ENCODE measurements at places on chromosomes 4 and X.

GRCh38 chr4:83556006-83556707 is 20.2 kb downstream of the GPAT3 start:
- no peak for DNase-seq

GRCh38 chr4:632926-633325 is 7.6 kb downstream of the PDE6B start:
- DNase-seq, result no peak

- DNase-seq, result no peak
Measured at GRCh38 chr4:2141022-2141761, 82.1 kb downstream of the NAT8L start.

GRCh38 chr4:127896069-127896468 is 15.4 kb downstream of the PLK4 start:
- no peak for DNase-seq

DNA sequence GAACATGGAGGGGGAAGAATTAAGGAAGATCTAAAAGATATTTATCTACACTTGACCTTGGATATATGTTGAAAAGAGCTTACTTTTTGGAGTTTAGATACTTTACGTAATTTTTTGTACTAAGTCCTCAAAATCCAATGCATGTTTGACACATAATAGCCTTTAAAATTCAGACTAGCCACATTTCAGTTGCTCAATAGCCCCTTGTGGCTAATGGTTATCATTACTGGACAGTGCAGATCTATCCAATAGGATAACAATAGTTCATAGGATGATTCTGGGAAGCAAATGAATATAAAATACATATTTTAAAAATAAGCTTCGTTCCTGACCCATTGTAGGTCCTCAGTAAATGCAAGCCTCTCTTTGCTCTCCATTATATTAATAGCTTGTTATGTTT is 13.8 kb downstream of the AP1AR start:
- no peak for DNase-seq

DNA sequence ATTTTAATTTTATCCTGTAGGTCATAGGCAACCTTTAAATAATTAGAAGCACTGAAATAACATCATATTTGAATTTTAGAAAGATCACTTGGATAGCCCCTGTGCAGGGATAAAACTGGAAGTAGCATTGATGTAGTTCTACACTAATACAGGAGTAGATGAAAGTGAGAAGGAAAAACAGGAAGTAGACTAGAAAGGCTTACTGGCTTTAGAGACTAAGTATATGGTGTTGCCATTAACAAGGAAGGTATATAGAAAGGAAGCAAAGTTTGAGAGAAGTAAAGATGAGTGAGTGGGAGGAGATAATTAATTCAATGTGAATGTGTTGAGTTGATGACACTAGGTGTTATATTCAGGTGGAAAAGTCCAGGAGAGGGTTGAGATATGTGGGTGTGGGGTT is 73.1 kb upstream of the EPGN start:
- DNase-seq, result no peak

GRCh38 chrX:47186096-47186740 is 7.4 kb upstream of the UBA1 start:
- no peak for DNase-seq

DNA sequence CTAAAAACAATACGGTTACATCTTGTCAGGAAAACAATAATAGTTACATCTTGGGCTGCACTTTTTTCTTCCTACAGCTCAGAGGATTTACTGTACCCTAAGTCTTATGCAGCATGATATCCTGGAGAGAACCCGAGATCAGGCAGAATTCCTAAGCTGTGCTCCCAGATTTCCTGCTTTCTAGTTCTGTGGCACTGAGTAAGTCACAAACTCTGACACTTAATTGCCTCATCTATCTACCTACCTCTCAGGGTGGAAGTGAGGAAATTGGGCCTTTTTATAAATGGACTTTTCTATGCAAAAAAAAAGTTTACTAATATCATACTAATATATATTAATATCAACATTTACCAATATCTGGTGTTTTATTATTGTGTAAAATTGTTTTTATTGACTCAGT is 438.5 kb downstream of the INPP4B start:
- peak; percentile 31 for DNase-seq

DNA sequence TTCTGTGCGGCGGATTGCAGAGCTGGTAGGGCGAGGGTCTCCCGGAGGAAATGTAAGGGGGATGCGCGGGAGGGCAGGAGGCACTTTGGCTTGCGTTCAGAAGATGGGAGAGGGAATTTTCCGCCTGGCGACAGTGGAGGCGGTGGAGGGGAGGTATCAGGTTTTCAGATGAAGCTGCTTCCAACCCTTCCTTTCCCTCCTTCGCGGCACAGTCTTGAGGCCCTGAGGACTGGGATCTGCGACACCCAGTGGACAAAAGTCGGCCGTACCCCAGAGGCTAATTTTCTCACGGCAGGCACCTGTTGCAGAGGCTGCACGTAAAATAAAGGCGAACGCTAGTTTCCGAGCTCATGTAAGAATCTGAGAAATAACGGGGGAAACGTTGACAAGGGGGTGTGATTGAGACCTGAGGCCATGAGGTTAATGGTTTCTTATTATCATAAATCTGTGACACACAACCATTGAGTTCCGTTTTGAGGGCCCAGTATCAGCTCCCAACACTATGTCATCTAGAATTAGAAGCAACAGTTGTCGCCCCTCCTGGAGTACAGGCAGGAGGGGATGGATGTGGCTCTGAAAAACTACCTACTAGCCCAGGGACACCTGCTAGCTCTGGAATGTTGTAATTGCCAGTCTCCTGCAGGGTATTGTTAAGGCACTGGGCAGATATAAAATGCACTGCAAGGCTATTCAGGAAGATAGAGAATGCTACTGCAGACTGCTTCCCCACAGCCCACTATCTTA is 1.1 kb downstream of the ZCCHC18 start:
- peak; percentile 30 for DNase-seq

GRCh38 chr4:95472534-95472933 is 76.2 kb downstream of the UNC5C start:
- no peak for DNase-seq

DNA sequence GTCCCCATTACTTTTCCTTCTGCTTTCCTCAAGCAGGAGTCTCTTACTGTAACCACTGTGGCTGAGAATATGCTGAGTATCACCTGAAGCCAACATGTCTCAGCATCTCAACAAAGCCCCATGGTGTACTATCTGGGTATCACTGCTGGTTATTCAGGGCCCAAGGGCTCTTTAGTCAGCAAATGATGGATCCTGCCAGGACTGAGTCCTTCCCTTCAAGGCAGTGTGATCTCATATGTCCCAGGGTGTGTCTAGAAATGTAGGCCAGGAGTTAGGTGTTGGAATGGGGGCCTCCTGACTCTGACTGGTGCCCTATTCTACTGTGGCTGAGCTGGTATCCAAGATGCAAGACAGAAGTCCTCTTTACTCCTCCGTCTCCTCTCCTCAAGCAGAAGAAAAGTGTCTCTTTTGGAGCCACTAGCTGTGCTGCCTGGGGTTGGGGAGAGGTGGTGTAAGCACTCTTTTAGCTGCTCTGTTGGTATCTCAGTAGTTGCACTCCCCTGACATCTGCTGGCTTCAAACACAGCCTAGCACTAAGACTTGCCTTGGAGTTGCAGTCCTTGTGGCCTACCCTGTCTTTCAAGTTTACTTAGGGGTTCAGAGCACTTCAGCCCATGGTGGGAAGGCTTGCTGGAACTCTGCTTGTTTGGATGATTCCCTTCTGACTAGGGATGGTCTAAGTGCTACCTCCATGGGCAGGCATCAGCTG is 28.6 kb downstream of the OCIAD2 start:
- no peak for DNase-seq

- no peak for DNase-seq
Measured at GRCh38 chr4:124437853-124438495, 274.6 kb downstream of the ANKRD50 start.

DNA sequence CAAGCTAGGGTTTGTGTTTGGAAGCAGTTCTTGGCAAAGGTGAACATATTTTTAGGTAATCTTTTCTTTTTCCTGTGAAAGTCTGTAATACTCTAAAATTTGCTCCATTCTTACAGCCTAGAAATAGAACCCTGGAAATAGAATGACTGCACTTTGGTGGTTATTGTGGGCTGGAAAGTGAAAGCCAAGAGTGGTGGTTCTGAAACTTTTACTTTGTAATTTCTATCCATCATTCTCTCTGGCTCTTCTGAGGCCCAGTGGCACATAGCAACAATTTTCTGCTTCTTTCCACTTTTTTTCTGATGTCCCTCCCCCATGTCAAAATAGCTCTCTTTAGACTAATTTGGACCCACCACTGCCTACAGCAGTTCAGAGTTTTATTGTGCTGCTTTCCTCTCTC is 300.4 kb upstream of the RPS6KA3 start:
- DNase-seq, result no peak

- peak; percentile 0 for DNase-seq
Measured at GRCh38 chrX:3415011-3415410, 68.6 kb upstream of the MXRA5 start.

DNA sequence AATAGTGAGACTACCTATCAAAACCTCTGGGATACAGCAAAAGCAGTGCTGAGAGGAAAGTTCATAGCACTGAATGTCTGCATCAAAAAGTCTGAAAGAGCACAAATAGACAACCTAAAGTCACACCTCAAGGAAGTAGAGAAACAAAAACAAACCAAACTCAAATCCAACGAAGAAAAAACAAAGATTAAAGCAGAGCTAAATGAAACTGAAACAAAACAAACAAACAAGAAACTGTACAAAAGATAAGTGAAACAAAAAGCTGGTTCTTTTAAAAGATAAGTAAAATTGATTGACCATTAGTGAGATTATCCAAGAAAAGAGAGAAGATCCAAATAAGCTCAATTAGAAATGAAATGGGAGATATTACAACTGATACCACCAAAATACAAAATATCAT is 378.3 kb upstream of the NDST4 start:
- no peak for DNase-seq

- DNase-seq, result no peak
Measured at GRCh38 chrX:101774340-101774739, 114.7 kb upstream of the ARMCX2 start.

DNA sequence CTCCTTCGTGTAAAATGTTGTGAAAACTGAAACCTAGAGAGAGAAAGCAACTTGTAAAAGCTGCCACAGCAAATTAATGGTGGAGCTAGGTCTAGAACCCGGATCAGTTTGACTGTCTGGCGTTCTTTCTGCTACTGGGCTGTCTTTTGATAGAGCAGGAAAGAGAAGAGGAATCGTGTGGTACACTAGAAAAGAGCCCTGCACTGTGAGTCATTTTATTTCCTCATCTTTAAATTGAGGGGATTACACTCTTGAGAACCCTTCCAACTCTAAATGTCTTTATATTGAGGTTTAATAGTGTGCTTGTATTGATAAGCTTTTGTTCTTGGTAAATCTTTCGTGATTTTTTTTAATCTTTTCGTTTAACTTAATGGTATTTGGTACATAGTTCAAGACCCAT is 4.3 kb downstream of the WDR44 start:
- no peak for DNase-seq

- DNase-seq, result no peak
Measured at GRCh38 chr4:56085275-56085674, 136.5 kb downstream of the CEP135 start.

DNA sequence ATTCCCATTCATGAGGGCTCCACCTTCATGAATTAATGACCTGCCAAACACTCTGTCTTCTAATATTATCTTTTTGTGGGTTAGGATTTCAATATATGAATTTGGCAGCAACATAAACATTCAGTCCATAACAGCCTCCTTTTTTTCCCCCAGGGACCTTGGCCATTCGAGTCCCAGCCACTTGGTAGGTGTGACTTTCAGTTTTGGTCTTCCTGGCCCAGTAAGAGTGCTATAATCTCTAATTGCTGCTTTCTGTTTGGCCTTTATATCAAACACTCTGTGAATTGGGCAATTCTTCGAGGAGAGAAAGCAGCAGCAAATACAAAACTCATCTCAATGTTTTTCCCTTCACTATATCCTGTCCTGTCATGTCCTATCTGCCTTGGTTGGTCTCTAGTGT is 12.4 kb upstream of the RADX start:
- no peak for DNase-seq

DNA sequence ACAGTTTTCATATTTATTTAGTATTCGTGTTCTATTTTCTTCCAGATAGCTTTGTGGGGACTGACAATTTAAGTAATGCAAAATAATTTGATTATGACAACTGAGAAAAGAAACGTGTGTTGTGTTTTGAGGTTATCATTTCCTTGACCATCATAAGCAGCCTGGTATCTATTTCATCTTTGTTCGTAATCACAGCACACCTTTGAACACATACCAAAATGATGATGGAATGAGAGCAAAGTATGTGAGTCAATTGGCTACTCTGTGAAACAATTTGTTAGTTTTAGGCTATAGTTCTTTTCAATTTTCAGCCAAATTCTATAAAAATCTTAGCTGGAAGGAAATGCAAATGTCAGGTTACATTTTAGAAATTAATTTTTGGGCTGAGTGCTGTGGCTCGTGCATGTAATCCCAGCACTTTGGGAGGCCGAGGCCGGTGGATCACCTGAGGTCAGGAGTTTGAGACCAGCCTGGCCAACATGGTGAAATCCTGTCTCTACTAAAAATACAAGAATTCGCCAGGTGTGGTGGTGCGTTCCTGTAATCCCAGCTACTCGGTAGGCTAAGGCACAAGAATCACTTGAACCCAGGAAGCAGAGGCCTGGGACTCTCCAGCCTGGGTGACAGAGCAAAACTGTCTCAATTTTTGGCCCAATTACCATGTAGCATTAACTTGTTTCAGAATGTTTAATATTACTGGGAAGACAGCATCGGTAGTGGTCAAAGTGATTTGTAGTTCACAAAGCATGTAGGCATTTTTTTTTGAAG is 1.1 kb upstream of the DUSP21 start:
- no peak for DNase-seq

- no peak for DNase-seq
Measured at GRCh38 chr4:87042986-87043820, 108.4 kb downstream of the AFF1 start.

GRCh38 chrX:41720125-41720779 is 3.7 kb upstream of the GPR82 start:
- peak; percentile 2 for DNase-seq

- no peak for DNase-seq
Measured at GRCh38 chr4:152926959-152927358, 9.2 kb upstream of the FHDC1 start.

DNA sequence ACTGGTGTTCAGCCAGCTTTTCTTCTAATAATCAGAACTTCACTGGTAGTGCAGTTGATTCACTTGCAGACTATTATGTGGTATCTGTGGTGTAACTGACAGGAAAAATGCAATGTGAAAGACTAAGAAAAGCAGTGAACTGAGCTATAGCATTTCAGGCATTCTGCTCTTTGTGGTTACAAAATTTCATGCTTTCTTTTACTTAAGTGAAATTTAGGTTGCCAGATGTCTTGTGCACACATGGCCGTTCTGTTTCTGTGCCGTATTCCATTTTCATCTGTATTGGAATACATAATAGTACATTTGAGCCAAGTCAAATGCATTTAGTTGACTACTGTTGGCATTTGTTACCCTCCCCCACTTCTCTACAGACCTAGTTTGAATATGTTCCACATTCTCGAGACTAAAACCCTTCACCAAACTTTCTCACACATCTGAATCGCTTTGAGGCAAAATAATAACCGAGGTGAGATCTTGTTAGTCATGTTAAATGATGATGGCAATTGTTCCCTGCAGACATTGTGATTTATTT is 8.2 kb downstream of the RTL3 start:
- peak; percentile 60 for DNase-seq

DNA sequence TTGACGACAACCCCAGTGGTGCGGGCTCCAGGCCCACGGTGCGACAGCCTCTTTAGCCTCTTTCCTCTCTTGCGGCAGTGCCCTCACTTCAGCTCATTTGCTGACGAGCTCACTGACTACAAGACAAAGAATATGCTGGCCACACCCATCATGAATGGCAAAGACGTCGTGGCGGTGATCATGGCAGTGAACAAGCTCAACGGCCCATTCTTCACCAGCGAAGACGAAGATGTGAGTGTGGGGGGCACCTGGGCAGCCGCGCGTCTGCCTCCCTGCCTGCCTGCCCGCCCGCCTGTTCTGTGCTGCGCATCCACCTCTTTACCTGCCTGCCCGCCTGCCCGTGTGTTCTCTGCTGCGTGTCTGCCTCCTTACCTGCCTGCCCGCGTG is 9.2 kb downstream of the PDE6B start:
- DNase-seq, result no peak

Measured in HFFc6 (cell line).